COLO829 (cell line): ENCODE measurements at places on chromosomes 1 and 21.

GRCh38 chr21:44581158-44581557, 754 bp upstream of the KRTAP10-5 start:
- no peak for DNase-seq

- DNase-seq: no peak
Observed at GRCh38 chr1:33763406-33763805, 100.5 kb upstream of the HMGB4 start.

- no peak for DNase-seq
Observed at GRCh38 chr21:42555756-42556438, 42.2 kb downstream of the SLC37A1 start.

GRCh38 chr1:156750191-156750672, 1.2 kb downstream of the HDGF start:
- no peak for DNase-seq

GRCh38 chr1:75373542-75374159, 237.3 kb downstream of the SLC44A5 start:
- no peak for DNase-seq

- DNase-seq: no peak
Observed at GRCh38 chr1:70979881-70980280, 67.7 kb downstream of the PTGER3 start.

- DNase-seq: no peak
Observed at GRCh38 chr1:24340770-24341169, 21.6 kb downstream of the GRHL3 start.

DNA sequence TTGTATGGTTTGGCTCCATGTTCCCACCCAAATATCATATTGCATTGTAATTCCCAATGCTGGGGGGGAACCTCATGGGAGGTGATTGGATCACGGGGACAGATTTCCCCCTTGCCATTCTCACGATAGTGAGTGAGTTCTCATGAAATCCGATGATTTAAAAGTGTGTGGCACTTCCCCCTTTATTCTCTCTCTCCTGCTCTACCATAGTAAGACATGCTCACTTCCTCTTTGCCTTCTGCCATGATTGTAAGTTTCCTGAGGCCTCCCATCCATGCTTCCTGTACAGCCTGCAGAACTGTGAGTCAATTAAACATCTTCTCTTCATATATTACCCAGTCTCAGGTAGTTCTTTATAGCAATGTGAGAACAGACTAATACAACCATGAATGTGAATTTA, 211.6 kb upstream of the NR5A2 start:
- no peak for DNase-seq

GRCh38 chr1:96292141-96292540, 429.4 kb upstream of the PTBP2 start:
- no peak for DNase-seq

- no peak for DNase-seq
Observed at GRCh38 chr1:160018900-160019299, 12.9 kb downstream of the PIGM start.

GRCh38 chr1:19424651-19425570, 60.4 kb downstream of the CAPZB start:
- no peak for DNase-seq
